GM04503 (cell line): ENCODE measurements at places on chromosomes 1 and 21.

DNA sequence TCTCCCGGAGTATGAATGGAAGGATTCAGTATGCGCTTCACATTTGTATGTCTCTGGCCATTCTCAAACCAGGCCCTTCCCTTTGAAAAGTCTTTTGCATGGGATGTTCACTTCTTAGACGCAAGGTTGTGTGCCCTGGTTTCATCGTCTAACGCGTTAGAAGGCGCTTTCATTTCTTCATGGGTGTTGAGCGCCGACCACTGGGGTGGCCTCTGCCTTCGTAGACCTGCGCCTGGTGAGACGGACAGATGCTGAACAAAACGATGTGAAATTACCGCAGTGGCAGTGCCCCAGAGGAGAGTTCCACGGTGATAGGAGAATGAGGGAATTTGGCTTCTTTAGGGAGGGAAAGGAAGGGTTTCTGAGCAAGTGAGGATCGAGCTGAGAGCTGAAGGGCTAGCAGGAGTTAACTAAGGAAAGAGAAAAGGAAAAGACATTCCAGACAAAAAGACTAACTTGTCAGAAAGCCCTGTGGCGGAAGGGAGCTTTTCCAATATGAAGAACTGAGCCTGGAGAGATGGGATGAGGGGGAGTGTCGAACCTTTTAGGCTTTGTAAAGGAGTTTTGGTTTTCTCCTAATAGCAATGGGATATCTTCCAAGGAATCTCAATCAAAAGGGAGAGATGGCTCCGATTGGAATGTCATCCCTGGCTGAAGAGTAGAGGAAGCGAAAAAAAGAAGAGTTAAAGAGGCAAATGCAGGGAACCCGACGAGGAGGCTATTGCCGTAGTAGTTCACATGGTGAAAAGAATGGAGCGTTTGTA, 951 bp downstream of the GGPS1 start:
- DNase-seq: no peak

- DNase-seq: no peak
Observed at GRCh38 chr1:246450611-246451251, 56.3 kb downstream of the SMYD3 start.

- DNase-seq: no peak
Observed at GRCh38 chr21:39863111-39863510, 4.1 kb upstream of the PCP4 start.

DNA sequence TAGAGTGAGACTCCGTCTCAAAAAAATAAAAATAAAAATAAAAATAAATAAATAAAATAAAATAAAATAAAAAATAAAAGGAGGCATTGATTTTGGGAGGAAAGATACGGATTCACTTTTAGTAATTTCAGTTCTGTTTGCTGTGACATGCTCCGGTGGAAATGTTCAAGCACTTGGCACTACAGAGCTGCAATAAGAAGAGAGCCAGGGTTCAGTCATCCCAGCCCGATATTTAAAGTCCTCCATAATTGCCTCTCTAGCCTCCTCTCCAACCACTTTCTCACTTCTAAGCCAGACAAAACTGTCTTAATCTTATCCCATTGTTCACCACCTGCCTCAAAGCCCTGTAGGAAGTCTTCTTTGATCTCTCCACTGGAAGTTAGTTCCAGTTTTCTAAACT, 55.0 kb upstream of the MACF1 start:
- no peak for DNase-seq

- no peak for DNase-seq
Observed at GRCh38 chr1:153976819-153977249, 640 bp downstream of the JTB start.

- no peak for DNase-seq
Observed at GRCh38 chr1:116516631-116517030, 54.2 kb downstream of the CD58 start.

DNA sequence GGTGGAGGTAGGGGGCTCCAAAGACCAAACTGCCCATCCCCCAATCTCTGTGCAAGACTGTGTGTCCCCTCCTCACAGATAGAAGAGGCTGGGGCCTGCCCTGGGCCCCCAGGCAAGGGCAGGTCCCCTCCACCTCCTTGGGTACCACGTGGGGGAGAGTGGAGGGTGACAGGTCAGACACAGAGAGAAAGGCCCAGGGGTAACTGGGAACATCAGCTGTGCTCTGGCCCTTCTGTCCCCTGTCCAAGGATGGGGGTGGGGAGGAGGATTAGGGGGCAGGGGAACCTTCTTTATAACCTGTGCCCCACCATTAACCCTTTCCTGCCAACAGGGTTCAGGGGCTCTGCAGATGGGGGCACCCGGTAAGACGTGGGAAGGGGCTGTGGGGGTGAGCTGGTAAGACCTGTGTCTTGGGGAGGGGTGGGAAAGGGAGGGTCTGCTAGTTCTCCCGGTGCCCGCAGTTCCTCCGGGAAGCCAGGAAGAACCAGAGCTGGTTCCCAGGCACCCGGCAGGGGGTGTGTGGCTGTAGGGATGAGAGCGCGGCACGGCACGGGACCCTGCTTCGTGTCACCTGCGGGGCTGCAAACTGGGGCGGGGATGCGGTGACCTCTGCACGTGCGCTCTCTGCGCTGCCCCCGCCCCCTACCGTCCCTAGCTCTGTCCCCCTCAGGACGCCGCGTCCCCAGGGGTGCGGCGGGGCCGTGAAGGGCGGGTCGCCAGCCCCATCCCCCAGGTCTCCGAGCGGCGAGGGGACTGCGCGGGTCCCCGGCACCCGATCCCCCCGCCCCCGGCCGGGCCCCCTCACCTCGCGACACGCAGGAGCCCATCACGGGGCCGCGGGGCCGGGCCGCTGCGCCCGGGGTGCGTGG, 601 bp downstream of the FAM131C start:
- DNase-seq: no peak

- peak; percentile 28 for DNase-seq
Observed at GRCh38 chr1:61287734-61288133, 205.4 kb downstream of the NFIA start.

- DNase-seq: peak; percentile 44
Observed at GRCh38 chr1:232904566-232904965, 45.8 kb upstream of the NTPCR start.

DNA sequence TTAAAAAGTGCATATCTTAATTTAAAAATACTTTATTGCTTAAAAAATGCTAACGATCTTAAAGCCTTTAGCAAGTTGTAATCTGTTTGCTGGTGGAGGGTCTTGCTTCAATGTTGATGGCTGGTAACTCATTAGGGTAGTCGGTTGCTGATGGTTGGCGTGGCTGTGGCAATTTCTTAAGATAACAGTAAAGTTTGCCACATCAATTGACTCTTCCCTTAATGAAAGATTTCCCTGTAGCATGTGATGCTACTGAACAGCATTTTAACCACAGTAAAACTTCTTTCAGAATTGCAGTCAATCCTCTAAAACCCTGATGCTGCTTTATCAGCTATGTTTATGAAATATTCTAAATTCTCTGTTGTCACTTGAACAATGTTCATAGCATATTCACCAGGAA, 6.8 kb upstream of the SAMD13 start:
- DNase-seq: no peak

DNA sequence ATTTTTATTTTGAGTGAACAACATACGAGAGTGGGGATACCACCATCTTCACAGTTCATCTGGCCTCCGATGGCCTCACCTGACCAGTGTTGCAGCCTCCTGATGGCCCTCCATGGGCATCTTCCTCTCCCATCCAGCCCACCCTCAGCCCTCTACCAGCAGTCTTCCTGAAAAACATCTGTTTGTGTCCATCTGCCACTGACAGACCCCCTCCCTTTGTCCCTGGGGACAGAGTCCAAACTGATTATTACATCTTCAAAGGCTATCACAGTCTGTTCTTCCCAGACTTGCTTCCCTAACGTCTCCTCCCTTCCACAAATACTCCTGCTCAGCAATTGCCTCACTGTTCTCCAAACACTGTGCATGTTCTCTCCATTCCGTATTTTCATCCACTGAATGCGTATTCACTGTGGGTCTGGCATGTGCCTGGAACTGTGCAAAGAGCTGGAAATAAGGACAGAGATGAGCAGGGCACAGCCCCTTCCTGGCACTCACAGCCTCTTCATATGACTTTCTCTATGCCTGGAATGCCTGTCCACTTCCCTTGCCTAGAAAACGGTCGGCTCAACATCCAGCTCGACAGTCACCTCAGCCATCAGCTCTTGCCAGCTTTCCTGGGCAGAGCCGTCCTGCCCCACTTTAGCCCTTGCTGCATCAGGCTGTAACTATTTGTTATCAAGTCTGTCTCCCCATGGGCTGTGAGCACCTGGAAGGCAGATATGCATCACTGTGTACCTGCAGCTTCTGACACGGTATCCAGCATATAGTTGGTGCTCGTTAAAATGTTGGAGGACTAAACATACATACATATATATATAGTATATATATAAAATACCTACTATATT, 8.3 kb upstream of the ATF3 start:
- no peak for DNase-seq

DNA sequence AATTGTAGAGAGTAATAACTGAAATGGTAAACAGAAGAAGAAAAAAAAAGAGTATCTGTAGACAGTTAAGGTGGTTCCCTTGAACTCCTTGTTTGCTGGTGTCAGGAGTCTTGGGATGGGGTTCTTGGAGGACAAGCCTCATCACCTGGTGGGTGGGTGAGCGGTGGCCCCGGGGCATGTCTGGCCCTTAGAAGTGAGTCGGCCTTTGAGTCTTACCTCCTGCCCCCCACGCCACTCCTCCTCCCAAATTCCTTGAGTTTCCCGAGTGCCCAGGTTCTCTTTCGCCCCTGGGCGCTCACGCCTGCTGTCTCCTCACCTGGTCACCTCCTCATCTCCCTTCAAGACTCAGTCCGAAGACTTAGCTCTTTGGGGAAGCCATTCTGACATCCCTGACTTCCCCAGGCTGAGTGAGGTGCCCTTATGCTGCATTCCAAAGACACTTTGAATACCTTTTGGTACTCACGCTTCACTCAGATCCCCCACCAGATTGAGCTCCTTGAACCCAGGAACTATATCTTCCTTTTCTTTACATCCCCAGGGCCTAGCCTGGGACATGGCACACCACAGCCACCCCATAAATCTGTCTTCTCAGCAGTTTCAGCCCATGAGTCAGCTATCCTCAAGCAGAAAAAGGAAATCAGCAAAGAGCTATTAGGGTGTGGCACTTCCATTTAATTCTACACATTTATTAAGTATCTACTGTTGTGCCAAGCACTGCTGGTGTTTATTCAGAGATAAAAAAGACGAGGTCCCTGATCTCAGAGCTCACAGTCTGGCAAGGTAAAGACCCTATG, 13.5 kb upstream of the IKBKE start:
- no peak for DNase-seq

DNA sequence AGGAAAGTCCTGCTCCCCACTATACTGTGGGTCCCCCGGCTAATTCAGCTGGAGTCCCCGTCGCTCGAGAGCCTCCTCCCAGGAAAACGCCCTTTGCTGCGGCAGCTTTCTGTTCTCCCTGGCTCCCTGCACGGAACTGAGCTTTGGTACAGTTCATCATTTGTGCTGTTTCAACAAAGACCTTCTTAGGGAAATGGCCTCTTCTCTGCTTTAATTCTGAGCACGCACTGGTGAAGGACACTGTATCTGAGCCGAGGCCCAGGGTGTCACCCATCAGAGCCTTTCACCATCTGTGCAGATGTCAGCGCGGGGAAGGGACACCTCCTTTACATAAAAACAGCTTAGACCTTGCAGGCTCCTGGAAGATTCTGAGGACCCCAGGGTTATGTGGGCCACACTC, 13.5 kb upstream of the PEX10 start:
- no peak for DNase-seq

- DNase-seq: no peak
Observed at GRCh38 chr1:248183996-248184395, 9.4 kb downstream of the OR2M2 start.

GRCh38 chr1:173190101-173190936, 16.8 kb downstream of the TNFSF4 start:
- peak; percentile 59 for DNase-seq

GRCh38 chr1:41704196-41704595, 214.5 kb downstream of the HIVEP3 start:
- no peak for DNase-seq

DNA sequence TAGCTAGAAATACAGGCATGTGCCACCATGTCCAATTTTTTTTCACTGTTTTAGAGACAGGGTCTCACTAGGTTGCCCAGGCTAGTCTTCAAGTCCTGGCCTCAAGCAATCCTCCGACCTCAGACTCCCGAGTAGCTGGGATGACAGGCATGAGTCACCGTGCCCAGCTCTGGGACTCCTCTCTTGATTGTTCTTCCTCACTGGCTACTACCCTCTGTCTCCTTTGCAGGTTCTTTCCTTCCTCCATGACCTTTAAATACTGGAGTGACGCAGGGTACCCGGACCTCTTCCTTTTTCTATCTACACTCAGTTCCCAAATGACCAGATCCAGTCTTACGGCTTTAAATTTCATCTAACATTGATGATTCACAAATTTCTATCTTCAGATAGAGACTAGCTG, 34.9 kb downstream of the ASH1L start:
- DNase-seq: no peak

- DNase-seq: no peak
Observed at GRCh38 chr1:45518910-45519309, 2.8 kb downstream of the PRDX1 start.

DNA sequence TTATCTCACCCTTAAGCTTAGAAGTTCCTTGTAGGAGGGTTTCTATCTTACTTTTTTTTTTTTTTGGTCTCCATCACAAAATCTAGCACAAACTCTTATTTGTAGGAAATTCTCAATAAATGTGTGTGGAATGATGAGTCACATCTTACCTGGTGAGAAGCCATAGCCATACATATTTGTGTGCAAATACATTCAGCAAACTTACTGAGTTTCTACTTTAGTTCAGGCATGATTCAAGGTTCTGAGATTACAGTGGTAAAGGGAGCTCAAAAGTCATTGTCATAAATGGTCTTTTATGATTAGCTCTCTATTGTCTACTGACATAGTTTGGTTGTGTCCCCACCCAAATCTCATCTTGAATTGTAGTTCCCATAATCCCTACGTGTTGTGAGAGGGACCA, 193.1 kb upstream of the UBE2U start:
- DNase-seq: no peak

GRCh38 chr1:157653494-157653873, 47.1 kb downstream of the FCRL3 start:
- DNase-seq: no peak

DNA sequence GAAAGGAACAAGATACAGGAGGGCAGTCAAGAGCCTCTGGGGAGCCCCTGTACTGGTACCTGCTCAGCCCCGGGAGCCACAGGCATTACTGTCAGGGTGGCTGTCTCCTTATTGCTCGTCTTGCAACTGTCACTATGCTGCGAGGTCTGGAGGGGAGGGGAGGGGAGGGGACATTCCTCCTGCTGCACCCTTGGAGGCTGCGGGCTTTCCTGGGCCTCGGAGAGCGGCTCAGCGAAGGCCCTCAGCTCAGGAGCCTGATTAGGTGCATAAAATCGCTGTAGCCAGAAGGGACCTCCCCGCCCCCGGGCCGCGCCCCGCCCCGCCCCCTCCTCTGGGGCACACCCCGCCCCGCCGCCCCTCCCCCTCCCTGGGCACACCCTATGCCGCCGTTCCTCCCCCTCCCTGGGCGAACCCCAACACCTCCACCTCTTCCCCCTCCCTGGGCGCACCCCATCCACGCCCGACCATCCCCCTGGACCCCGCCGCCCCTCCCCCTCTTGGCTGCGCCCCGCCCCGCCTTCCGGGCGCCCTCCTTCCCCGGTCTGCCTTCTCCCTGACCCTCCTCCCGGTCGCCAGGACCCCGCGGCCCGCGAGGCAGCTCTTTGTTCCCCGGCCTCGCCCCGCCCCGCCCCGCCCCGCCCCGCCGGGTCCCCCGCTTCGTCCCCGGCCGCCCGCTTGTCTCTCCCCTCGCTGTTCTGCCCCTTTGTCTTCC, 35.5 kb downstream of the CACHD1 start:
- no peak for DNase-seq
